Naive thymus-derived CD8-positive, alpha-beta T cell (primary cell): ENCODE measurements at places on chromosomes 12 and 14. TPM values are rescaled to one million over a fixed set of nuclear protein-coding genes. Genes with fewer than 3 reads are reported as not detected.

- DNase-seq: peak; percentile 77
Observed at GRCh38 chr12:122860040-122860853, 25.0 kb downstream of the HIP1R start.

DNA sequence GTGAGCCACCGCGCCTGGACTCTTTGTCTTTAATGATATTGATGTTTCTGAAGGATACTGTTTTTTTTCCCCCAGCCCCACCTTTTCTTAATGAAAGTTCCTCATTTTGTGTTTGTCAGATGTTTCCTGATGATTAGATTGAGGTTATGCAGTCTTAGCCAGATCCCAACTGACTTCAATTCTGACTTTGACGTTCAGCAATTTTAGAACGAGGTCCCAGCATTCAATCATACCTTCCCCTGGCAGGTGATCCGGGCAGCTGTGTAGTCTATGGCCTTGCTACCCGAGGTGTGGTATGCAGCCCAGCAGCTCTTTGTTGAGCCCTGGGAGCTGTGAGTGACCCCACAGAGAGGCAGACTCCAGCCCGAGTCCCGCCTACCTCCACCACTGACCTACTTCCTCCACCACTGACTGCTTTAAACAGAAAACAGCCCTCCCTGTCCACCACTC, 82.7 kb downstream of the LGMN start:
- DNase-seq: no peak

DNA sequence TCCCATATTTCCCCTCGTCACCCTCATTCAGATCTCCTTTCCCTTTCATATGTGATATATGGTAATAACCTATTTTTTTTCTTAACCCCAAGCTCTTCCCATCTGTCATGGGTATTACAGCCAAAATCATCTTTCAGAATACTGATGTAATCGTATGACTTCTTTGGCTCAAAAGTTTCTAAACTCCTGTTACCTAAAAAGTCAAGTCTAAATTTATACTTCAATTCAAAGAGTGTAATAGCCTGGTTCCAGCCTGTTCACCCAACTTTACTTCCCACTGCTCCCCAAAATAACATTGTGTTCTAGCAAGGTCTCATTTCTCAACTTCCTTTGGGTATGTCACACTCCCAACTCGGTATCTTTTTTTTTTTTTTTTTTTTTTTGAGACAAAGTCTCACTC, 48.5 kb downstream of the TBK1 start:
- no peak for DNase-seq

DNA sequence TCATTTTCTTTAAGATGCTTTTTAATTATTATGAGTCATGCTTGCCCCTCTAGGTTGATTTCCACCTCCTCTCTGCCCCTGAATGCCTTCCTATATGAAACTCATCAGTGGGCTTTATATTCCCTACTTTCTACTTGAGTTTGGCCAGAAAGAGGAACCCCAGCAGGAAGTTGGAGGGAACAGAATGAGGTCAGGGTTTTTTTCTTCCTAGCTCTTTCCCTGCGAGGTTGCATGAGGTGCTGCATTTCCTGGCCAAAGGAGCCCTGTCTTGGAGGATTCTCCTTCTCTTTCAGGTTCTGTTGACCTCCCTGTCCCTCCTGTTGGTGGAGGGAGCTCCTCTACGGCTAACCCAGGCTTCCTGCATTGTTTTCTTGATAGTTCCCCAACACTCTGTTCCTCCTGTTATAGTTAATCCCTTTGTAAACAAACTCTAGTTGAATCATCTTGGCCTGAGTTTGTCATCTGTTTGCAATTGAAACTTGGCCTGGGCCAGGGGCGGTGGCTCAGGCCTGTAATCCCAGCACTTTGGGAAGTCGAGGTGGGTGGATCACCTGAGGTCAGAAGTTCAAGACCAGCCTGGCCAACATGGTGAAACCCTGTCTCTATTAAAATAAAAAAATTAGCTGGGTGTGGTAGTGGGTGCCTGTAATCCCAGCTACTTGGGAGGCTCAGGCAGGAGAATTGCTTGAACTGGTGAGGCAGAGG, 15.3 kb upstream of the SPIC start:
- DNase-seq: no peak

DNA sequence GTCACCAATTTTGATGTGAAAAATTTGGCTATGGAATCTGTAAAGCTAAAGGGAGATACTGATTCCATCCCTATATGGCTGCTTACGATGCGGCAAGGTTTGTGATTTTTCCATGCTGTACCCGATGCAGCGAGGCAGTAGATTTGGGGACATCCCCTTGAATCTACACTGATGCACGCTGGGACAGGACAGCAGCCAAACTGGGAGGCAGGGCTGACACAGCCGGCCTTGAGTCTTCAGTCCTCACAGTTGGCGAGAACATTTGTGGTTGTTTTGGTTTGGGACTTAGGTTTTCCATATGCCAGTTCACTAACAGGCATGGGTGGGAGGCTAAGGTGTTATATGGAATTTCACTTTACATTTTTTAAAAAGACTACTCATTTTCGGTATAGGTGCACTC, 3.8 kb downstream of the GALNT16 start:
- no peak for DNase-seq

DNA sequence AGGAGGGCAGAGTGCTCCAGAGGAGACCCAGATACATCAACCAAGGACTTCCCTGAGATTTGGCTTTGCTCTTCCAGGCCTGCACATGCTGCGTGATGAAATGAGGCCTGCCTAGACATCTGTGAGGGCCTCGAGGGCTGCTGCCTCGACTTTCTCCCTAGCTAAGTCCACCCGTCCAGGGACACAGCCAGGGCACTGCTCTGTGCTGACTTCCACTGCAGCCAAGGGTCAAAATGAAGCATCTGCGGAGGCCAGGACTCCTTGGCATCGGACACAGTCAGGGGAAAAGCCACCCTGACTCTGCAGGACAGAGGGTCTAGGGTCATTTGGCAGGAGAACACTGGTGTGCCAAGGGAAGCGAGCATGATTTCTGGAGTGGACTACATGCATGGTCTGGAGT, 10.7 kb downstream of the SLC25A47 start:
- DNase-seq: no peak

GRCh38 chr12:47269916-47270315, 190.2 kb upstream of the AMIGO2 start:
- DNase-seq: no peak

- no peak for DNase-seq
Observed at GRCh38 chr12:123984903-123985302, 11.9 kb downstream of the ZNF664 start.

- no peak for DNase-seq
Observed at GRCh38 chr12:2523317-2523716, 271.5 kb upstream of the FKBP4 start.

GRCh38 chr14:59305836-59306555, 117.5 kb downstream of the DAAM1 start:
- DNase-seq: no peak

DNA sequence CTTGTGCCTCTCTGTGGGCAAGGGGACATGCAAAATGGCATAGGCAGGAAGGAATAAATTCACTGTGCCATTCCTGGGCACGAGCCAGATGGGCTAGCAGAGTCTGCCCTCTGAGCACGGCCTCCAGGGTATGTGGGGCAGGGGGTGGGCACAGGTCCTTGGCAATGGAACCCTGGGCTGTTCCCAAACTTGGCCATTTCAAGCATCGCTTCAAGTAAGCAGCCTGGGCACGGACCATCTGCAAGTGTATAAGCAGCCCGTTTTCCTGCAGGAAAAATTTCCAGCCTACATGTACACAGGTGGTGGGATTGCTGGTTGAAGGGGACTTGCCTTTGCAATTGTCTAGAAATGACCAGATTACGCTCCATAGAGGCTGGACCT, 40.3 kb downstream of the CCDC85C start:
- no peak for DNase-seq

GRCh38 chr12:112285600-112286401, 96.4 kb downstream of the HECTD4 start:
- no peak for DNase-seq

DNA sequence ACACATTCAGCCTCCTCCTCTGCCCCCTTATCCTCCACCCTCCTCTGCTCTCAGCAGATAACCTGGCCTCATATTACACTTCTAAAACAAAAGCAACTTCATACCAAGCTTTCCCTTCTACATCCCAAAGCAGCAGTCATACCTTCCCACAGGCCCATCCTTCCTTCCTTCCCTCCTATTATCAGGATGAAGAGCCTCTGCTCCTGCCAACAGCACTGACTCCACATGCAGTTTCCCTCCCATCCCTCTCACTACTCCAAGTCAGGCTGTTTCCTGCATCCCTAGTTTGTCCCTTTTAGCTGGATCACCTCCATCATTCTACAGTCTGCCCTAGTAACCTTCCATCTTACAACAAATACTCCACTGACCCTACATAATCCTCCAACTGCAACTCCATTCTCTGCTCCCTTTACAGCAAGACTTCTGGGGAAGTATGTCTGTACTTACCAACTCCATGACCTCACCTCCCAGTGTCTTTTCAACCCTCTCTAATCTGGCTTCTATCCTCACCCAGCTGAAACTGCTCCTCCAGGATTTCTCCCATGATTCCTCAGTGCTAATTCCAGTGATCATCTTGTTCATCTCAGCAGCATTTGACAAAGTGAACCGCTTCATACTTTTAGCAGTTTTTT, 4.9 kb upstream of the YEATS4 start:
- DNase-seq: no peak

DNA sequence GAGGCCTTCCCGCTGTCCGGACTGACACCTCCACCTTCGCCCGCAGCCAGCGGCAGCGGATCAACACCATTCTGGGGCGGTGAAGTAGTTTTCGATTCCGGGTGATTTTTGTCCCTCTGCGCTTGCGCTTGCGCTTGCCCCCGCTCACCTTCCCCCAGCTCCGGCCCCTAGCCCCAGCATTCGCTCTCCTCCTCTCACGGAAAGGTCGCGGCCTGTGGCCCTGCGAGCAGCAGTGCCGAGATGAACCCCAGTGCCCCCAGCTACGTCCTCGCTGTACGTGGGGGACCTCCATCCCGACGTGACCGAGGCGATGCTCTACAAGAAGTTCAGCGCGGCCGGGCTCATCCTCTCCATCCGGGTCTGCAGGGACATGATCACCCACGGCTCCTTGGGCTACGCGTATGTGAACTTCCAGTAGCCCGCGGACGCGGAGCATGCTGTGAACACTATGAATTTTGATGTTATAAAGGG, 22.7 kb upstream of the SRGAP1 start:
- no peak for DNase-seq

DNA sequence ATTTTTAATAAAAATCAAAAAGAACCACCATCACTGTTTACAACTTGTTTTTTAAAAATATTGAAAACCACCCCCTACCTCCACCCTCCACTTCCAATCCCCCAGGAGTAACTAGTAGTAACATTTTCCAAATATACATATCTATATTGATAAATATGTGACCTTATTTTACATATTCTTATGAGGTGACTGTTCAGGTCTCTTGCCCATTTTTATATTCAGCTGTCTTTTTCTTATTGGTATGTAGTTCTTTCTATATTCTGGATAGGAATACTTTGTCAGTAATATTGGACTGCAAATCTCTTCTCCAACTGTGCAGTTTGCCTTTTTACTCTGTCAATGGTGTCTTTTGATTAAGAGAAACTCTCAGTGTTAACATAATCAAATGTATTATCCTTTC, 59.0 kb upstream of the EIF5 start:
- no peak for DNase-seq

- DNase-seq: no peak
Observed at GRCh38 chr14:23621932-23622730, 14.0 kb upstream of the DHRS2 start.

DNA sequence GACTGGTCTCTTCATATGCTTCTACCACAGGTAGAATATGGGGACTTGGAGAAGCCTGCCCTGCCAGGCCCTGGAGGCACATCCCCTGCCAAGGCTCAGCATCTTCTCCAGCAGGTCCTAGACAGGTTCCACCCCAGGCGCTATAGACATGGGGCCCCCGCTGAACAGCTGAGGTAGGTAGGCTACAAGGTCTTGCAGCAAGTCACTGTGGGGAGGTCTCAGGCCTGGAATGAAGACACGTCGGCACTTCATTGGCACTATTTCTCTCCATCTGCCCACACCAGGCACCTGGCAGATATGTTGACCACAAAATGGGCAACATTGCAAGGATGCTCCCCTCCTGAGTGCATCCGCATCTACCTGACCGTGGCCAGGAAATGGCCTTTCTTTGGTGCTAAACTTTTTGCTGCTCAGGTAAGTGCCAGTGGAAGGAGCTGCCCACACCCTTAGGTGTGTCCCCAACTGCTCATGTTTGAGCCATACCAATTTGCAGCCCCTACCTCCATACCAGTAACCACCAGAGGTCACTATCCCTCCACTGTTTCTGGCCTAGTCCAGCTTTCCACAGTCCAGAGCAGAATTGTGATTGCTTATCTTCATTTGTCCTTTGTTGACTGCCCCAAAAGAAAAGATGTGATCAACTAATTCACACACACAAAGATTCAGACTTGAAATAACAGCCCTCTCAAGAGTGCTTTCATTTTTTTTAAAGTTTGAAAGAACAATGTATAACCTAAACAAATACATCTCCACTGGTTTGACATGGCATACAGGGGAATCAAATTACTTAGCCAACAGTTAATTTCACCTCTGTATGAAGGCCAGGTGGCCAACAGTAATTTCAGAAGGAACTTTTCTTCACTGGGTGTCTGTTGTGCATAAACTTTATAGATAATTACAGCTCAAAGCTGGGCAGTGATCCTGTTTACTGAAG, 16.1 kb downstream of the PIGH start:
- DNase-seq: no peak

The ESPL1 gene
- total RNA-seq: 0.27 TPM

The FGF6 gene
- total RNA-seq: not detected

The POTEG gene
- total RNA-seq: not detected

The LMO3 gene
- not detected for total RNA-seq

The DYRK2 gene
- 206 TPM for total RNA-seq
